ENCODE measurements at places on chromosomes 12 and 14.

DNA sequence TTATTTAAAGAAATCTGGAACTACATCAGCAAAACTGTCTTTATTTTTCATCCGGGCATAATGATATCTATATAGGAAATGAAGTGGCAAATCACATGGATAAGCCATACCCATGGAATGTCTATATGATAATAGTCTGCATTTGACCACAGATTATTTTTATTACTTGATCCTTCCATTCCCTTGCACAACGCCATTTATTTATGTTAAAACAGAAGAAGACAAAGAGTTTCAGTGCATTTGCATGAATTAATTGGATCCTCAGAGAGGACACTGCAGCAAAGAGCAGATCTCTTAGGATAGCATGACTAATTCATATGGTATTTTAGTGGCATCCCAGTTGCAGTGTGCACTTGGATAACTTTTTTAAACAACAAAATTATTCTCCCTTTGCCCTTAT lies 345.0 kb downstream of the CCDC91 start:
- H3K27ac ChIP-seq = no peak overlapping the region
- H3K4me1 ChIP-seq = no peaks in the 10 kb centered on the region
- peak; percentile 7 for DNase-seq
- H3K4me3 ChIP-seq = no peak overlapping the region

GRCh38 chr12:123743002-123743401 lies 19.1 kb upstream of the DNAH10 start:
- DNase-seq = no peak
- no peak overlapping the region for H3K27ac ChIP-seq
- no peaks in the 10 kb centered on the region for H3K27me3 ChIP-seq
- H3K4me1 ChIP-seq = no peaks in the 10 kb centered on the region
- peaks cover 16% of the 10 kb centered on the region for H3K36me3 ChIP-seq

DNA sequence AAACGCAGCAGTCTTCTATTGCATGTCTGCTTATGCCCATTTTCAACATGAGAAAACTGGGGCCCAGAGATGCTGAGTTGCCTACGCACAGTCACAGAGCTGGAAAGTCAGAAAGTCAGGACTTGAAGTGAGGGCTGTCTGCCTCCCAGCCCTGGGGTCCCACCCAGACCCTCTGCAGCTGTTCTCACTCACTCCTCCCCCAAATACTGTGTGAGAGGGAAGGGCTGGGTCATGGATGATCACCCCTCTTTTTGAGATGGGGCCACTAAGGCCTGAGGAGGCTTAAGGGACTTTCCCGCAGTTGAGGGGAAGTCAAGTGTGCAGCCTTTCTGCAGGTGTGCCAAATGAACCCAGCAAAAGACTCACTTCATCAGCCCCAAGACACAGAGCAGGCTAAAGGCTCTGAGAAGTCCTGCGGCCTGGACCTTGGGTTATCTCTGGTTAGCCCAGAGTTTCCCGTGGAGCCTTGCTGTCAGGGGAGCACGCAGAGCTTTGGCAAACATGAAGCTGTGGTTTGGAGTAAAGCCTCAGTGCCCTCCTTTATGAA lies 18.7 kb downstream of the DTX1 start:
- H3K4me3 ChIP-seq = no peak overlapping the region
- peaks cover 2% of the 10 kb centered on the region for H3K27me3 ChIP-seq
- no peak overlapping the region for H3K27ac ChIP-seq
- no peaks in the 10 kb centered on the region for H3K4me1 ChIP-seq
- H3K36me3 ChIP-seq = no peaks in the 10 kb centered on the region

GRCh38 chr12:40689576-40689975 lies 2.7 kb upstream of the CNTN1 start:
- H3K36me3 ChIP-seq = no peaks in the 10 kb centered on the region
- no peaks in the 10 kb centered on the region for H3K4me1 ChIP-seq
- DNase-seq = no peak
- H3K27me3 ChIP-seq = no peaks in the 10 kb centered on the region
- no peak overlapping the region for H3K4me3 ChIP-seq

DNA sequence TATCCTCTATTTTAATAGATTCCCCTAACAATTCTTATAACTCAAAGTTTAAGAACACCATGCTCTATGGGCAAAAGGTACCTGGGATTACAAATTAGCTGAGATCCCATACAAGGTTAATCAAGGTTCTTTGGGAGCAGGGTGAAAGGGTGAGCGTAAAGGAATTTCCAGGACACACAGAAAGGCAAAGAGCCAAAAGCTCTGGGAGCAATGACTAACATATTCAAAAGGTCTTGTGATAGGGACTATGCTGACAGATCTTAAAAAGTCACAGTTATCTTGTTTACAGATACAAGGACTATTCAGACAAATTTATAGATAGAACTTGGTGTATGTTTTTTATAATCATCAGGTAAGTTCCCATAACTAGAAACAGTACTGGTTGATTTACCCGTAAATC lies 19.5 kb upstream of the PPFIBP1 start:
- H3K36me3 ChIP-seq = no peaks in the 10 kb centered on the region
- no peak for DNase-seq
- H3K4me1 ChIP-seq = no peaks in the 10 kb centered on the region
- H3K4me3 ChIP-seq = no peak overlapping the region
- no peak overlapping the region for H3K27ac ChIP-seq
- H3K27me3 ChIP-seq = no peaks in the 10 kb centered on the region

DNA sequence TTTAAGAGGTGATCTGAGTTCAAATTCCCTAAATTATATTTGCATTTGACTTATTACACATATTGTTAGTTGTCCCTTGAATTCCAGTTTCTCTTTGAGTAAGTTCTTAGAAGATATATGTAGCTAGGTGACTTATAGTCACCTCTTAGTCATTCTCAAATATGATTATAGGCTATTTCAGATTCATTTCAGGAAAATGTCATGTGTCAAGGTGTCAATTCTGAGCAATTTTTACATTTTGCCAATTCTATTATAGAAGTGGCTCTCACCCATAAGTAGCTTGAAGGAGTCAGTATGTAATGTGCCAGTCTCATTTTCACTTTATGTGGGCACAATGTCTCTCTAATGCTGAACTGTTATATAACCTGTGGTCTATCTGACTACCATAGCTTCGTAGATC lies 623.4 kb downstream of the DIO2 start:
- no peak overlapping the region for H3K4me3 ChIP-seq
- no peak overlapping the region for H3K27ac ChIP-seq
- H3K27me3 ChIP-seq = no peaks in the 10 kb centered on the region
- no peak for DNase-seq

GRCh38 chr12:51329742-51330141 lies 5.8 kb upstream of the BIN2 start:
- no peaks in the 10 kb centered on the region for H3K27me3 ChIP-seq
- no peaks in the 10 kb centered on the region for H3K36me3 ChIP-seq
- no peaks in the 10 kb centered on the region for H3K4me1 ChIP-seq
- no peak for DNase-seq
- no peak overlapping the region for H3K27ac ChIP-seq
- no peak overlapping the region for H3K4me3 ChIP-seq

- no peaks in the 10 kb centered on the region for H3K36me3 ChIP-seq
- DNase-seq = no peak
- no peaks in the 10 kb centered on the region for H3K4me1 ChIP-seq
- H3K27ac ChIP-seq = no peak overlapping the region
Measured at GRCh38 chr14:46550836-46551235, 100.7 kb downstream of the RPL10L start.

- peak; percentile 29 for DNase-seq
- no peak overlapping the region for H3K4me3 ChIP-seq
- no peaks in the 10 kb centered on the region for H3K27me3 ChIP-seq
- H3K27ac ChIP-seq = no peak overlapping the region
- H3K4me1 ChIP-seq = no peaks in the 10 kb centered on the region
- H3K36me3 ChIP-seq = no peaks in the 10 kb centered on the region
Measured at GRCh38 chr14:71716041-71716772, 216.0 kb upstream of the RGS6 start.

DNA sequence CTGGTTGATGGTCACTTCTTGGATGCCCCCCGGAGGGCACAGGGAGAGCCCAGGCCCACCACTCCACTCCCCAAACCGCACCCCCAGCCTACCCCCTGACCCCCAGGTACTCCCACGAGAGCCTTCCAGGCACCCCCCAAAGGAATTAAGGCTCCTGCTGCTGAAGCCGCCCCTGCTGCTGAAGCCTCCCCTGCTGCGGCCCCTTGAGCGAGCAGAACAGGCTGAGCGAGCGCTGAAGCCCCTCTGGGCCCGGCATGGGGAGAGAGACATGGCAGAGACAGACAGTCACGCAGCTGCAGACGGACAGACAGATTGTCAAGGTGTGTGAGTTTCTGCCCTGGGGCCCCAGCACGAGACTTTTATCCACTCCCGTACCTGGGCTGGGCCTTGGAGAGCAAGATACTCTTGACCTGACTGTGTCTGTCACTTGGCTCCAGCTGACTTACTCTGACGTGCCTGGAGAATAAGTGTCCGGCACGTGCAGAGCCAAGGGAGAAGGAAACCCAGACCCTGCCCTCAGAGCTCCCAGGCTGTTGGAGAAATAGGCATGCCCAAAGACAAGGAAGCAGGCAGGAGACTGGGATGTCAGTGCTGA lies at the start of gene KRT78:
Gene KRT78 (minus strand): TSS at position 334 of the 595 bp plus-strand sequence. CDS start 64 bp downstream, at position 270.
- no peaks in the 10 kb centered on the region for H3K36me3 ChIP-seq
- no peaks in the 10 kb centered on the region for H3K27me3 ChIP-seq
- no peak for DNase-seq

DNA sequence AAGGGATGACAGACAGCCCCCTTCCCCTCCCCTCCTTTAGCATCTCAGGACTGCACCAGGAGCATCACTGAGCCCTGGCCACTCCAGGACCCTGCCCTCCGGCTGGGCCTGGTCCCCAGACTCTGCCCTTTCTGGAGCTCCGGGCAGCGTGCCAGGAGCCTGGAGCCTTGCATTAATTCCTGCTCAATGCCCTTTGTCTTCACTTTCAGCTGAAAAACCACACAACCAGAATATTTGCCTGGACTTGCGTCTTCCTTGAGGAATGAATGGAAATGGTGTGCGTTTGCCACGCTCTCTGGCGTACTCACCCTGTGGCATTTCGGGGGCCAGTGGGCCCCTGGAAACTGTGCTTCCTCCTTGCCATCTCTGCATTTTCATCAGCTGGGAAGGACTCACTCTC lies 8.5 kb upstream of the RFLNA start:
- no peaks in the 10 kb centered on the region for H3K4me1 ChIP-seq
- no peaks in the 10 kb centered on the region for H3K36me3 ChIP-seq
- no peak for DNase-seq
- H3K27ac ChIP-seq = no peak overlapping the region
- H3K4me3 ChIP-seq = no peak overlapping the region

DNA sequence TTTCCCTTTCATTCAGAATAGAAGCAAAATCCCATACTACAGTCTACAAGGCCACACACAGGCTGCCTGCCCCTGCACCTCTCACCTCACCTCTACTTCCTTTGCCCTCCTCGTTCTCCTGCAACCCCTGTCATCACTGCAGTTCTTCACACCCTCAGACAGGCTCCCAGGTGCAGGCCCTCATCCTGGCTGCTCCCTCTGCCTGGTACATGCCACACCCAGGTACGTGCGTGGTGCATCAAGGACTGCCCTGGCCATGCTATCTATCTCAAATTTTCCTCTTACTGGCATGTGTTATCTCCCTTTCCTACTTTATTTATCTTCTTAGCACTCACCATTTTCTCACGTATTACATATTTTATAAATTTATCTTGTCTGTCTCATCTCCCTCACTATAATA lies 24.3 kb downstream of the TM7SF3 start:
- no peak overlapping the region for H3K4me3 ChIP-seq
- H3K27me3 ChIP-seq = no peaks in the 10 kb centered on the region
- no peak for DNase-seq
- H3K4me1 ChIP-seq = no peaks in the 10 kb centered on the region

DNA sequence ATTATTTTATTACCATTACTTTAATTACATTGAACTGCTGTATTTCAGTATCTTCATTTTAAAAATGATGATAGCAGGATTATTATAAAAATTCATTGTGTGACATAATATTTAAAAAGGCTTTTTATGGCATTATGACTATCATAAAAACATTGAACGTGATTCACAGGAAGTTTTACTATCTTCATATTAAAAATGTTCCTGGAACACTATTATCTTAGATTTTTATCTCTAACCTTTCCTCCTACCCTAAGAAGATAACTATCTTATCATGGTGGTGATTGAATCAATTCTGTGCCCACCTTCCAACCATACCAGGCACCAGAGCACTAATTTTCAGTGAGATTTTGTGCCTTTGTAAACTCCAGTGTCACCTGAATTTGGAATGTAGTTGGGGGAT lies 16.2 kb downstream of the LRRC9 start:
- no peaks in the 10 kb centered on the region for H3K27me3 ChIP-seq
- no peaks in the 10 kb centered on the region for H3K36me3 ChIP-seq
- no peak for DNase-seq

DNA sequence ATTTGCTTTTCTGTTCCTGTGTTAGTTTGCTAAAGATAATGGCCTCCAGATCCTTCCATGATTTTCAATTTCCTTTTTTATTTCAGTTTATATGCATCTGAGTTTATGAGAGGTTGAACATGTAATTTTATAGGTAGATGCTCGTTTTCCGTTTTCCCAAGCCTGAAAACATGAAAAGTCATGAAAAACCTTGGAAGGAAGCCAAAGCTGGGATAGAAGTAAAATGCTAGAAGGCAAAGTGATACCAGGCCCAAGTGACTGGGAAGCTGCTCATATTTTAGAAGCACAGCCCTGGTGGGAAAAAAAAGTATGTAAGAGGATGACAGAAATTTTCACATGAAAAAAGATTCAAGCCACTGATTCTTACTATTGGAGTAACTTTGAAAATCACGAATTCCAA lies 290.8 kb downstream of the PRKD1 start:
- no peak for DNase-seq
- H3K4me1 ChIP-seq = no peaks in the 10 kb centered on the region
- H3K27ac ChIP-seq = no peak overlapping the region
- no peaks in the 10 kb centered on the region for H3K27me3 ChIP-seq
- no peak overlapping the region for H3K4me3 ChIP-seq

DNA sequence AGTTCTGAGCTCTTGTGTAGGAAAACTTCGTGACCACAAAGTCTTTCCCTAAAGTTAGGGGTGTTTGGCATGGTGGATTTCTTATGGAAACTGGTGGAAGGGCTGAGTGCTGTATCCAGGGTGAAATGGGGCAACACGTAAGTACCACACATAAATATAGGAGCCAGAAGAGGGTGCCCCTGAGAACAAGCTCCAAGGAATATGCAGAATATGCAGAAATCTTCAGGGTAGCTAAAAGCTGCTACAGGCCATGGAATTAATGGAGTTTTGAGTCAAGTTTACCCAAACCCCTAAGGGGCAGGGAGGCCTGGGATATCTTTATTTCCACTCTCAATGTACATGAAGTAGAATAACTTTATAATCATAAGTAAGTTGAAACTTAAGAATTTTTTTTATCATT lies 44.0 kb downstream of the ZNF664 start:
- DNase-seq = no peak
- H3K36me3 ChIP-seq = no peaks in the 10 kb centered on the region
- no peak overlapping the region for H3K4me3 ChIP-seq
- no peak overlapping the region for H3K27ac ChIP-seq
- no peaks in the 10 kb centered on the region for H3K27me3 ChIP-seq
- no peaks in the 10 kb centered on the region for H3K4me1 ChIP-seq

- H3K27me3 ChIP-seq = no peaks in the 10 kb centered on the region
- no peaks in the 10 kb centered on the region for H3K4me1 ChIP-seq
- no peak for DNase-seq
- H3K4me3 ChIP-seq = no peak overlapping the region
Measured at GRCh38 chr14:102479777-102480176, 29.8 kb downstream of the ANKRD9 start.

GRCh38 chr12:51763743-51764142 lies 84.8 kb downstream of the FIGNL2 start:
- no peak overlapping the region for H3K27ac ChIP-seq
- H3K4me3 ChIP-seq = no peak overlapping the region
- DNase-seq = no peak
- H3K27me3 ChIP-seq = no peaks in the 10 kb centered on the region
- H3K36me3 ChIP-seq = peaks cover 1% of the 10 kb centered on the region

- no peak for DNase-seq
- H3K27ac ChIP-seq = no peak overlapping the region
- no peak overlapping the region for H3K4me3 ChIP-seq
- no peaks in the 10 kb centered on the region for H3K27me3 ChIP-seq
Measured at GRCh38 chr14:61733972-61734371, 28.2 kb upstream of the SNAPC1 start.

Data from mesendoderm (in vitro differentiated cells).